Activated naive CD4-positive, alpha-beta T cell treated with anti-CD3 and anti-CD28 coated beads, Interleukin-2, amount 50 U/mL, for 72 hours (primary cell): ENCODE measurements at places on chromosomes 1 and 21.

- no peak for DNase-seq
These were observed 273.8 kb upstream of the USP25 start for GRCh38 chr21:15455819-15456462.

- DNase-seq, result no peak
These were observed 9.2 kb downstream of the FCRL3 start for GRCh38 chr1:157691285-157691920.

GRCh38 chr1:101136739-101137138 is 100.1 kb upstream of the S1PR1 start:
- DNase-seq, result no peak

- DNase-seq, result peak; percentile 29
These were observed 183.4 kb downstream of the ZNF281 start for GRCh38 chr1:200226268-200226968.

DNA sequence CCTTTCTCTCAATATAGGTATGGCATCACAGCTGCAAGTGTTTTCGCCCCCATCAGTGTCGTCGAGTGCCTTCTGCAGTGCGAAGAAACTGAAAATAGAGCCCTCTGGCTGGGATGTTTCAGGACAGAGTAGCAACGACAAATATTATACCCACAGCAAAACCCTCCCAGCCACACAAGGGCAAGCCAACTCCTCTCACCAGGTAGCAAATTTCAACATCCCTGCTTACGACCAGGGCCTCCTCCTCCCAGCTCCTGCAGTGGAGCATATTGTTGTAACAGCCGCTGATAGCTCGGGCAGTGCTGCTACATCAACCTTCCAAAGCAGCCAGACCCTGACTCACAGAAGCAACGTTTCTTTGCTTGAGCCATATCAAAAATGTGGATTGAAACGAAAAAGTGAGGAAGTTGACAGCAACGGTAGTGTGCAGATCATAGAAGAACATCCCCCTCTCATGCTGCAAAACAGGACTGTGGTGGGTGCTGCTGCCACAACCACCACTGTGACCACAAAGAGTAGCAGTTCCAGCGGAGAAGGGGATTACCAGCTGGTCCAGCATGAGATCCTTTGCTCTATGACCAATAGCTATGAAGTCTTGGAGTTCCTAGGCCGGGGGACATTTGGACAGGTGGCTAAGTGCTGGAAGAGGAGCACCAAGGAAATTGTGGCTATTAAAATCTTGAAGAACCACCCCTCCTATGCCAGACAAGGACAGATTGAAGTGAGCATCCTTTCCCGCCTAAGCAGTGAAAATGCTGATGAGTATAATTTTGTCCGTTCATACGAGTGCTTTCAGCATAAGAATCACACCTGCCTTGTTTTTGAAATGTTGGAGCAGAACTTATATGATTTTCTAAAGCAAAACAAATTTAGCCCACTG is 11.5 kb downstream of the HIPK1 start:
- DNase-seq, result peak; percentile 77

GRCh38 chr1:36582066-36582755 is 99.5 kb upstream of the CSF3R start:
- DNase-seq, result no peak

GRCh38 chr1:31985430-31985829 is 28.2 kb upstream of the KHDRBS1 start:
- DNase-seq, result no peak

GRCh38 chr21:16421007-16421406 is 691.2 kb downstream of the USP25 start:
- DNase-seq, result no peak

- DNase-seq, result no peak
These were observed 19.3 kb upstream of the SLC16A1 start for GRCh38 chr1:112975336-112975735.

DNA sequence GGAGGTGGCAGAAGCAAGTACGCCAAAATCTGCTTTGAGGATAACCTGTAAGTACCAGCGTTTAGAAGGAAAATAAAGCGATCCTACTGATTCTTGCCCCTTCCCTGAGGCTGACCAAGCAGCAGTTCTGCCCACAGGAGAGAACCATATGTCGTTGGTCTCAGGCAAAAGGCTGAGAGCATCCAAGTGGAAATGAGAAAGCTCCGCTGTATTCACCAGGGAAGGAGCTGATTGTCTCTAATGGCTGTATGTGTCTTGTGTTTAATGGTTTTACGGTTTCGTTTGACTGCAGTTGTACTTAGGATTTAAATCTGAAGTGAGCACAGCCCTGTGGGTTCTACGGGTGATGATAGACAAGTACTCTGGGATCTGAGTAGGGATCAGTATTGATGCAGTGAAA is 21.9 kb downstream of the FAM3B start:
- no peak for DNase-seq

- no peak for DNase-seq
These were observed 631.1 kb upstream of the NR5A2 start for GRCh38 chr1:199396456-199396855.

DNA sequence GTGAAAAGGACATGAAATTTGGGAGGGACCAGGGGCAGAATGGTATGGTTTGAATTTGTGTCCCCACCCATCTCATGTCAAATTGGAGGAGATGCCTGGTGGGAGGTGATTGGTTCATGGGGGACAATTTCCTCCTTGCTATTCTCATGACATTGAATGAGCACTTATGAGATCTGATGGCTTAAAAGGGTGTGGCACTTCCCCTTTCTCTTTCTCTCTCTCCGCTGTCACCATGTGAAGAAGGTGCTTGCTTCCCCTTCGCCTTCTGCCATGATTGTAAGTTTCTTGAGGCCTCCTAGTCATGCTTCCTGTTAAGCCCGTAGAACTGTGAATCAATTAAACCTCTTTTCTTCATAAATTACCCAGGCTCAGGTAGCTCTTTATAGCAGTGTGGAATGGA is 7.6 kb upstream of the GBP4 start:
- no peak for DNase-seq

DNA sequence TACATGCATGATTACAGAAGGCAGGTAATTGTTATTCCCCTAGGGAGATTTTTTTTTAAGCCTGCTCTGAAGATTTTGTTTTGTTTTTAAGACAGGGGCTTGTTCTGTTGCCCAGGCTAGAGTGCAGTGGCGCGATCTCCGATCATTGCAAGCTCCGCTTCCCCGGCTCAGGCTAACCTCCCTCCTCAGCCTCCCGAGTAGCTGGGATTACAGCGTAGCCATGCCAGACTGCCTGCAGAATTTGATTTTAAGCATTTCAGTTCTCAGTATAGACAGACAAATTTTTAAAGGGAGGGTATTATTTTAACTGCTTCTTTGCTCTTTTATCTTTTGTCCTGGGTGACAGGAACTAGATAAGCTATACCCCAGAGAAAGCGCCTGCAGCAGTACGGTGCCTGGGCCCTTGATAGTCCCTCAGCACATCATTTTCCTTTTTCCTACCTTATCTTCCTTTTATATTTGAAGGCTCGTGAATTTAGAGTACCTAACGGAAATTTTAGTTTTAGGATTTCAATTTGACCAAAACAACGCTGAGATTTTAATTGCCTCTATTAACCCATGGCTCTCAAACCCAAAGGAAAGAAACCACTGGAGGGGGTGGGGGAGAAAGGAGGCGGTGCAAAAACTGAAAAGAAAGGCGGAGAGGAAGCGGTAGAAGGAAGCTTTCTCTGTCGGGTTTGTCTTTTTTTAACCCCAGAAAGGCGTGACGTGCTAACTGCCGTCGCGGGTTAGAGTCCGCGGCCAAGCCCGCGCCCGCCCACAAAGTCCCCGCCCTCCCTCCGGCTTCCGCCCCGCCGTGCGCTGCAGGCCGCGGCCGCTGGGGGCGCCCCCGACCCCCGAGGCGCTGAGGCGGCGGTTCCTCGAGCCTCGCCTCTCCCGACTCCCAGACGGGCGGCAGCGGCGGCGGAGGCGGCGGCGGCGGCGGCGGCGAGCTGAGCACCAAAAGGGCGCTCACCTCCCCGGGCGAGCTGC is at the start of gene EEIG2:
Gene EEIG2 (plus strand): TSS at position 886 of the 972 bp plus-strand sequence. CDS start 329 bp downstream, outside the sequence.
- DNase-seq, result peak; percentile 88

DNA sequence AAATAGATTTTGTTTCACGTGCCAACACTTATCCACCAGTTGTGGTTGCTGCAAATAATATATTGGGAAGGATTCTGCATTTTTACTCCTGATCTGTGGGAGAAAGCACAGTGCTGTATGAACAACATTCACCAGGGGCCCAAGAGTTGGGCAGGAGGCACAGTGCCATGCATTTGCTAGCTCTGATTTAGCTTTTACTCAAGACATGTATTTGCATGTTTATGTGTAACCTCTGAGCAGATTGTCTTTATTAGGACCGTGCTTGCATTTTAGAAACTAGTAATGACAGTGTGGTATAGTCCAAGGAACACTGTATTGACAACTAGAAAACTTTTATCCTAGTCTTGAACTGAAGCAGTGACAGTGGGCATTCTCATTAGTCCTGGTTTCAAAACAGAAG is 133.9 kb upstream of the B3GALT2 start:
- no peak for DNase-seq

DNA sequence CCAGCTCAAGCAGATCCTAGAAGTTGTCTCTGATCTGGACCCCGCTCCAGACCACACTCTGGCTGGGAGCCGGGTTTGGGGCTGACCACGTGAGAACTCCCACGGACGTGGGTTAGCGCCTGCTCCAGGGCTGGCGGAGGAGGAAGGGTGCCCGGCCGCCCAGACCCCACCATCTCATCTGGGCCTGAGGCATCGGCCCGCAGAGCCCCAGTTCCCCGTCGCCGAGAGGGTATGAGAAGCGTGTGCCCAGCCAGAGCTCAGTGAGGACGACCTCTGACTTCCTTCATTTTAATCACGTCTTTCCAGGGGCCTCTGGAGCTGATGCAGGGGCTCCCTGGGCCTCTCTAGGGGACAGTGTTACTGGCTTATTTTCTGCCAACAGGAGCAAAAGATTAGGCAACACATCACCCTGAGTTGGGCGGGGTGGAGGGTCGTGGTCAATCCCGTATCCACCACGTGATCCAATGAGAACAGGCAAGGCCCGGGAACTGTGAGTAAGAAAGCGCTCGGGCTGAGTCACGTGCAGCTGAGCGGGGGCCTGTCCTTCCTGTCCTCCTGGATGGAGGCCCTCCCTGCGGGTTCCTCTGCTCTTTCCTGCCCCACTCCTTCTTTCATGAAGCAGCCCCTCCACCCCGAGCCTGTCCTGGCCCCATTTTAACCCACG is 81.1 kb downstream of the SIK1 start:
- DNase-seq, result no peak

GRCh38 chr1:145918992-145919939 is 749 bp upstream of the PEX11B start:
- DNase-seq, result no peak

DNA sequence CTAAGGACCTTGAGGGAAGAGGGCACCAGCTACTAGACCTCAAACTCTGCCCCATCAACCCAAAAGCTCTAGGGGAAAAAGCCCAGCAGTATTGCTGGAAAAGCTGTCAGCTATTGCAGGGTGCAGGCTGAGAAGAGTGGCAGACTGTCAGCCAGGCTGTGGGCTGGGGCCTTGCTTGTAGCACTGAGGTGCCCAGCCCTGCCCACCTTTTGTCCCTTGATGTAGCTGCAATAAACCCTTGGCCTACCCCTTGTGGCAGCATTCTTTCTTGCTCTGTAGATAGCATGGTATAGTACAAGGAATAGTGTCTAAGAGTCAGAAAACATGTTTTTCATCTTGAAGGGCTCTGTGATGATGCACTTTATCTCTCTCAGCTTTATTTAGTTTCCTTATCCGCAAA is 39.4 kb downstream of the CDC14A start:
- no peak for DNase-seq

DNA sequence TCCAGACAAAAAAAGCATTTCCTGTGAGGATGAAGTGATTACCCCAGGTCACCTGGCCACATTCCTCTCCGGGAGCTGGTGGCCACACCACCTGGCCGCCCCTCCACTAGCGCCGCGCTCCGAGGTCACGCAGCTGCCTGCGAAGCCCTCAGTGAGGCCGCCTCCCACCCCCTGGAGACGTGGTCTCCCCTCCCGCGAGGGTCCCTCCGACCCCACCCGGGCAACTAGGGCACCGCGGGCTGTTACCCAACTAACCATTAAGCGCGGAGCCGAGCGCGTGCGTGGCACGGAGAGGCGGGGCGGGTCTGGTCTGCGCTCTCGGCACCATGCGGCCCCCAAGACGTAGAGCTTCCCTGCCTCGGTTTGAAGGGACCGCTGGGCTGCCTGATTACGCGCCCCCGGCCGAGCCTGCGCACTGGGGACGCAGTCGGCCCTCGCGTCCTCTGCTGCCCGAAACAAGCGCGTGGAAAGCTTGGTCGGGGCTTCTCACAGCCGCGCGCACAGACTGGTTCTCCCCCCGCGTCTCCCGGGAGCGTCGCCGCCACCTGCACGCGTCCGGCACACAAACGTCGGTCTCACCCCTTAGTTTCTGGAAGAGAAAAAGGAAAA is 106.5 kb downstream of the SLC16A1 start:
- DNase-seq, result peak; percentile 11

DNA sequence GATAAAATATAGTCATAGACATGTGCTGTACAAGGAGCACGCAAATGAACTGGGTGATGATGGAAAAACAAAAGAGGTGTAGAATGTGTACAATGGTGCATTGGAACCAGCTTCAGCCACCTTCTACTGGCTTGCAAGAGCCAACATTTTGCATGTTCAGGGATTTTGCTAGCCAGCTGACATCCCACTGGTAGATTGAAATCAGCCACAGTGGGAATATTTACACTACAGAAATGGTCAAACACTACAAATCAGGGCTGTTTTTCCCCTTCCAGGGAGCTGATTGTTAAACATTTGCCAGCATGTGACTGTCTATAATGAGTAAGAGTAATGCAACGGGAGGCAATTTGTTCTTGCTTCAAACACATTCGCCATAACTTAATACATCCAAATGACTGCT is 23.2 kb downstream of the PMVK start:
- no peak for DNase-seq

DNA sequence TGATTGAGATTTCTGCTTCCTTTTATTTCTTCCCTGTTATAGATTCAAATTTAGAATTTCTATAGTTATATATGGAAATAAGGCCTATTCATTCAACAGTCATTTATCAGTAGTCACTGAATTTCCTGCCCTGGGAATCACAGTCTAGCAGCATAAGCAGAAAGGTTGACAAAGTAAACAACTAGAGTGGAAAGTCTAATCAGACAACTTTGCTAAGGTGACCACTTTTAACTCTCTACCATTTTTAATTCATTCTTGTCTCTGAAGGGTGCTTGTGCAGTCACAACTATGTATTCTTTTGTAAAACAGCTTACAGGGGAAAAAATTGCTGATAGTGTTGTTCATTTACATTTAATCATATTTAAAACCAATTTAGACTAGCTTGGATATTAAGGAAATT is 66.1 kb upstream of the PLA2G4A start:
- no peak for DNase-seq

DNA sequence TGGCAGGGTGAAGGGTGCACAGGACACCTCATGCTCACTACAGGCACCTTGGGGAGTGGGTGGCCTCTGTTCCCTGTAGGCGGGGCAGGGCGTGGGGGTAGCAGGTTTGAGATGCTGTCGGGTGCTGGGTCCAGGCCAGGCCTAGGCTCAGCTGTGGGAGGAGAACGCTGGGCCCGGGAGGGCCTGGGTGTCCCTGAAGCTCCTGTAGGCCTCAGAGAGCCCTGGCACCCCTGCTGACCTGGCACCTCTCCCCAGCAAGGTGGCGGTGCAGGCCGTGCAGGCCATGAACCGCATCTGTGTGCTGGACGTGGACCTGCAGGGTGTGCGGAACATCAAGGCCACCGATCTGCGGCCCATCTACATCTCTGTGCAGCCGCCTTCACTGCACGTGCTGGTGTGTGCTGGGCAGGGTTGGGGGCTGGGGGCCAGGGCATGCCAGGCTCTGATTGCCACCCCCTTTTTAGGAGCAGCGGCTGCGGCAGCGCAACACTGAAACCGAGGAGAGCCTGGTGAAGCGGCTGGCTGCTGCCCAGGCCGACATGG is 2.5 kb upstream of the GJC2 start:
- DNase-seq, result no peak

- DNase-seq, result no peak
These were observed 241.5 kb downstream of the FOXD2 start for GRCh38 chr1:47679301-47679791.
